MCF 10A (cell line): ENCODE measurements at places on chromosomes 12 and 14. TPM values are rescaled to one million over a fixed set of nuclear protein-coding genes. Genes with fewer than 3 reads are reported as not detected.

C12orf42 gene
- not detected in 2 replicates for total RNA-seq

GRCh38 chr12:130752692-130753230 is 36.7 kb upstream of the RIMBP2 start:
- H3K27me3 ChIP-seq: no peaks in the 10 kb centered on the region
- peaks cover 5% of the 10 kb centered on the region for H3K4me1 ChIP-seq
- no peak overlapping the region for H3K27ac ChIP-seq
- H3K4me3 ChIP-seq: no peak overlapping the region
- no peak for DNase-seq
- no peaks in the 10 kb centered on the region for H3K36me3 ChIP-seq

GRCh38 chr14:103692871-103693270 is 22.4 kb downstream of the XRCC3 start:
- peaks cover 14% of the 10 kb centered on the region for H3K4me1 ChIP-seq
- peaks cover 69% of the 10 kb centered on the region for H3K36me3 ChIP-seq

- no peaks in the 10 kb centered on the region for H3K27me3 ChIP-seq
- H3K4me1 ChIP-seq: peaks cover 22% of the 10 kb centered on the region
- H3K27ac ChIP-seq: no peak overlapping the region
- peaks cover 7% of the 10 kb centered on the region for H3K36me3 ChIP-seq
Observed at GRCh38 chr12:103827911-103828391, 13.1 kb downstream of the NT5DC3 start.

DNA sequence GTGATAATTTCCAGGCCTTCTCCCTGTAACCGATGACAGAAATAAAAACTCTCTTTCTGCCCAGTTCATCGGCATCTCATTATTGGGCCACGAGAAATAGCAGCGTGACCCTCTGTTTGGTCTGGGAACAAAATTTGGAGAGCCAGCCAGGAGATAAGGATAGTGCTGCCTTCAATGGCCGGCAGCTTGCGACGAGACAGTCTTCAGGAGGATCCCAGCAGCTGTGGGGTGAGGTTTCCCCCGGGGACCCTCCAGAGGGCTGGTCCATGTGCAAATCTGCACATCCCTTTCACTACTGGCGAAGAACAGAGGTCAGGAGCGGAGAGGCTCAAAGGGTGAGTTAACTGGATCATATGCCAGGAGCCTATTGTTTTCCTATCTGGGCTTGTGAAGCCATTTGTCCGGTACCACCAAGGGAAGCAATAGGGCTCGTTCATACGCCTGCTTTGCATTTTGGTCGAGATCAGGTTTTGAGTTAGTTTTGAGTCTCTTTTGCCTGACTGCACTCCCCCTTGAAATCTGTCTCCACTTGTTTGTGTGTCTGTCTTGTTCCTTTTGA is 4.8 kb downstream of the SLC39A2 start:
- H3K36me3 ChIP-seq: no peaks in the 10 kb centered on the region
- no peak overlapping the region for H3K4me3 ChIP-seq
- H3K27me3 ChIP-seq: no peaks in the 10 kb centered on the region
- DNase-seq: no peak
- H3K27ac ChIP-seq: no peak overlapping the region

DNA sequence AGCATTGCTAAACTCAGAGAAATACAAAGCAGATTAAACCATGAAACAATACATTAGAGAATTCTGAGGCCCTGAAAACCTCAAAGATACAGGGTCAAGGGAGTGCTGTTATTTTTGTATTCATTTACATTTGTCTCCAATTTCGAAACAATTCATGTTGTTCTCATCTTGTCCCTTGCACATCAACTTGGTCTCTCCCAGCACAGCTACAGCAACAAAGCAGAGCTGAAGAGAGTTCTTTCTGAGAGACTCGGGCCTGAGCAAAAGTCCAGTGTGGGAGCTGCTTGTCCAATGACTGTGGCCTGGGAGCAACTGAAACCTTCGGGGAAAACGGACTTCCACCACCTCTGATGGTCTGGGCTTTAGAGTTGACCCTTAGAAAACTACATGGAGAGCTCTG is 79.4 kb upstream of the CDKN3 start:
- DNase-seq: no peak
- H3K27ac ChIP-seq: no peak overlapping the region
- H3K27me3 ChIP-seq: no peaks in the 10 kb centered on the region
- peaks cover 5% of the 10 kb centered on the region for H3K36me3 ChIP-seq

DNA sequence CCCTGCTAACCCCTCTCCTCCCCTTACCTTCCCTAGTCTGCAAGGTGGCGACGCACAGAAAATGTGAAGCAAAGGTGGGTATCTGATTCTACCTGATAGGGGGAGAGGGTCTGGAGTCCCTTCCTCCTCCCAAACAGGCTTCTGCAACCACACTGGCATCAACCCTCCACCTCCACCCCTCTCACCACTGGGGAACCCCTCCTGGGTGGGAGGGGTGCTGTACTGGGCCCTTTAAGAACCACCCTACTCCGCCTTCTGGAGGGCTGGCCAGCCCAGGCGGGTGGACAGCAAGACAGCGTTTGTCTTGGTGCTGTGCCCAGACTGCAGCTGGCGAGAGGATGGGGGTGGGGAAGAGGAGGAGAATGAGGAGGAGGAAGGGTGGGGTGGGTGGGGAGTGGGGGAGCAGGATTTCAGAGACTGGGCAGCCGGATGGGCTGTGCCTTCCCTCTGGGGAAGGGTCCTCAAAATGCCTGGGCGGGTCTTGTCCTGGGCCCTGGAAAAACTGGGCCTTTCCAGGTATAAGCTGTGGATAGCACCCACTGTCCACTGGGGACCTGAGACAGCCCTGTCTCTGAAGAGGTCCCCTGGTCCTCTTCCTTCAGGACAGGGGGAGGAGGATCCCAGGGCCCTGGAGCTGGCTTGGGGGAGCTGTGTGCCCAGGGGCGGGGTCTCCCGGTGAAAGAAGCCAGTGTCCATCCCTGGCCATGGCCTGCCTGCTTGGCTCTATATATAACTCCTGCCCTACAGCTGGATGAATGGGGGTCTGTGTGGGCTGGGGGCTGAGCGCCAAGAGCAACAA is 2.8 kb downstream of the TNS2 start:
- peak; percentile 82 for DNase-seq
- H3K27ac ChIP-seq: peak overlapping the region; percentile 97
- H3K27me3 ChIP-seq: no peaks in the 10 kb centered on the region
- H3K4me1 ChIP-seq: peaks cover 41% of the 10 kb centered on the region
- peak overlapping the region; percentile 80 for H3K4me3 ChIP-seq

- no peaks in the 10 kb centered on the region for H3K27me3 ChIP-seq
- no peak overlapping the region for H3K27ac ChIP-seq
- no peak overlapping the region for H3K4me3 ChIP-seq
- peaks cover 20% of the 10 kb centered on the region for H3K36me3 ChIP-seq
- H3K4me1 ChIP-seq: peaks cover 31% of the 10 kb centered on the region
Observed at GRCh38 chr14:101854366-101854765, 92.9 kb downstream of the PPP2R5C start.

EGLN3 gene
- total RNA-seq: 0.17 and 0.54 TPM in 2 replicates

DNA sequence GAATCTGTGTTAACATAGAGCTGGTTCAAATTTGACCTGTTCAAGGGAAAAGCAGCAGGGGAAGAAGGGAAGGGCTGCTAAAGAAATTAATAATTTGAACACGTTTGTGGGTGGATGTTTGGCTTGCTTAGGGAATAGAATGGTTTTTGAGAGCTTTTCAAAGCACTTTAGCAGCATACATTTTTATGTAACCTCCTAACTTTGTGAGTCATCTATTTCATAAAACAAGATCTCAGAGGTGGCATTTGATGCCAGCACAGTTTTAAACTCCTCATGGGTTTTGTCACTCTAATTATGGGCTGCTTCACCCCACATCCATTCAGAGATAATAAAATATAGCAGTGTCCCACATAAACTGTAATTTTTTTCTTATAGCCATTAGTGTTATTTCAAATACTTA is 143.8 kb downstream of the ACSS3 start:
- H3K4me1 ChIP-seq: no peaks in the 10 kb centered on the region
- H3K27ac ChIP-seq: no peak overlapping the region
- H3K4me3 ChIP-seq: no peak overlapping the region
- peaks cover 29% of the 10 kb centered on the region for H3K27me3 ChIP-seq
- H3K36me3 ChIP-seq: no peaks in the 10 kb centered on the region

GRCh38 chr14:50855558-50855957 is 16.3 kb upstream of the ABHD12B start:
- peaks cover 6% of the 10 kb centered on the region for H3K36me3 ChIP-seq
- no peaks in the 10 kb centered on the region for H3K4me1 ChIP-seq
- H3K4me3 ChIP-seq: no peak overlapping the region
- no peaks in the 10 kb centered on the region for H3K27me3 ChIP-seq
- H3K27ac ChIP-seq: no peak overlapping the region
